ENCODE measurements at places on chromosomes 1 and 21.

DNA sequence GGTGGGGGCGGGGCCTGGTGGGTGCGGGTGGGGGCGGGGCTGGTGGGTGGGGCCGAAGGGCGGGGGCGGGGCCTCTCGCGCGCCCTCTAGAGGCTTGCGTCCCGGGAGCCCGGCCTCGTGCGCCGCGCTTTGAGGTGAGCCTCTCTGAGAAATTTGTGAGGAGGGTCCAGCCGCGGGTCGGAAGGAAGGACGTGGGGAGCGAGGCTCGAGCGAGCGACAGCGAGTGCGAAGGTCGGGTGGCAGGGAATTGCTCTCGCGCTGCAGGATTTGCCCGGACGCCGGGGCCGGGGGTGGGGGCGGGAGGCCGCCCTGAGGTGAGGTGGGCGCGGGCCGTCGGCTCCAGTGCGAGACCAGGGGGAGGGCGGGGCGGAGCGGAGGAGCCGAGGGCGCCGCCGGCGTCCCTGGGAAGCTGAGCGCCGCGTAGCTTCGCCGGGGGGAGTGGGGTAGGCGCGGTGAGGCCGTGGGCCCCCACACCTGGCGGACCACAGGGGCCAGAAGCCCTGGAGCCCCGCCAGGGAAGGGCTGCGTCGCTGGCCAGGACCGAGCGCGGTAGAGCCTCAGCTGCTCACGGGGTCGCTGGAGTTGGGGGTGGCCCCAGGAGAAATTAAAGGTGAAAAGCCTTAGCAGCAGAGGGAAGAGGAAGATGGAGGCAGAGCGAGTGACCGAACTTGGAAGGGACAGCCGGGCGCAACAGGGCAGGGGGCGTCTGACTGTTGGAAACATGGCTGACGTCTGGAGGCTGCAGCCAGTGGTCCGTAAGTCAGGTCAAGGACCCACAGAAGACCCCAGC lies 754 bp upstream of the LSS start:
- DNase-seq = no peak

- peak; percentile 17 for DNase-seq
Observed at GRCh38 chr1:208433086-208433485, 188.9 kb upstream of the PLXNA2 start.

- DNase-seq = no peak
Observed at GRCh38 chr1:242002072-242002471, 3.2 kb upstream of the MAP1LC3C start.

DNA sequence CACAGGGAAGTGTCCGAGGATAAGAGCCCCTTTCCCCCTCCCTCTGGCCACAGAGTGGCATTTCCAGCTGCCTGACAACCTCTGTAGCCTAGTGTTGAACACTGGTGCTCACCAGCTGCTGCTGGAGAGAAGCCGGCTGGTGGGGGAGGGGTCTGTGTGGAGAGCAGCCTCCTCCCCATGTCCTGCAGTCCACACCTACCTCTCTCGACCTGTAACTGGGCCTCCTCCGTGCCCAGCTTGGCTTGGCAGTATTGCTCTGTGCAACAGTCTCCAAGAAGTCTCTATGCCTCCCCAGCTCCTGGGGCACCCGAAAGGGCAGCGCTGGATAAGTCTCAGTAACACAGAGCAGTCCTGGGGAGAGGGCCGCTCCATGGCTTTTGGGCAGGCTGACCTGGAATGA lies 17.0 kb downstream of the PAPPA2 start:
- DNase-seq = no peak

DNA sequence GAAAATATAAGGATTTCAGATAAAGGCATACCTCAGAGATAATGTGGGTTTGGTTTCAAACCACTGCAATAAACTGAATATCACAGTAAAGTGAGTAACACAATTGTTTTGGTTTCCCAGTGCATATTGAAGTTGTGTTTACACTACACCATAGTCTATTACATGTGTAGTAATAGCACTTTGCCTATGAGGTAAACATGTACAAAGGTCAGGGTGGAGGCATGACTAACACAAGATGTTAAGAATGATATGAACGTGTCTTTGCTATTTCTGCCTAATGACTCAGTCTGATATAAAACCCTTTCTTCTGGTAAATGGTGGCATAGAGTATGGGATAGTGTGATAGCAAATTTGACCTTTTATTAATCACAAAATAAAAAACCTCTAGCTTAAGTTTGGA lies 621.5 kb upstream of the ADGRL2 start:
- peak; percentile 76 for DNase-seq

All from Daoy (cell line).